Inflammatory macrophage treated with lipopolysaccharide for 4 hours (primary cell): ENCODE measurements at places on chromosomes 4 and X.

GRCh38 chrX:17547658-17548057 is 172.7 kb downstream of the NHS start:
- no peak for DNase-seq

DNA sequence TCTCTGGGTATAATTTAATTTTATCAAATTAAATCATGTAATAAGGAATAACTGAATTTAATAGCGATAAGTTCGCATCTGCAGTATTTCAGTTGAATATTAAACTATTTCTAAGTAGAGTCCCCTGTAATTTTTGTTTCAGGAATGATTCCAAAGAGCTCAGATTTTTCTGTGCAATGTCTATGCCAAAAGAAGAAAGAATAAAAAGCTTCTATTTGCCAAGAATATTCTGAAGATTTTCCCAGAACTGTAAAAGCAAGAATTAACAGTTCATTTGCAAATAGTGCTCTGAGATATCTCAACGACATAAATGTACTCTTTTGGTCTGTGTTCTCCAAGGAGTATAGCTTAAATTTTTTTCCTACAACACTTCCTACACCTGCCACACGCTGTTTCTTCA is 1242.8 kb upstream of the DIAPH2 start:
- no peak for DNase-seq

DNA sequence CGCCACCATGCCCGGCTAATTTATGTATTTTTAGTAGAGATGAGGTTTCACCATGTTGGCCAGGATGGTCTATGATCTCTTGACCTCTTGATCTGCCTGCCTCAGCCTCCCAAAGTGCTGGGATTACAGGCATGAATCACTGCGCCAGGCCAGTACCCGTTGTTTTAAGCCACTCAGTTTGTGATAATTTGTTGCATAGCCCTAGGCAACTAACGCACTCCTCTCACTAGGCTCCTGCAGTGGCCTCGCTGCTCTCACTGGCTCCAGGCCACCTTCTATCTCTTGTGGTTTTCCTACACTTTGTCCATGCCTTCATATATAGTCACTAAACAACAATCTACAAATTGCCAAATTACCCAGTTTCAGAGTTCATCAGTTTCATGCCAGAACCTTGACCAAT is 58.1 kb downstream of the DCHS2 start:
- DNase-seq: no peak

DNA sequence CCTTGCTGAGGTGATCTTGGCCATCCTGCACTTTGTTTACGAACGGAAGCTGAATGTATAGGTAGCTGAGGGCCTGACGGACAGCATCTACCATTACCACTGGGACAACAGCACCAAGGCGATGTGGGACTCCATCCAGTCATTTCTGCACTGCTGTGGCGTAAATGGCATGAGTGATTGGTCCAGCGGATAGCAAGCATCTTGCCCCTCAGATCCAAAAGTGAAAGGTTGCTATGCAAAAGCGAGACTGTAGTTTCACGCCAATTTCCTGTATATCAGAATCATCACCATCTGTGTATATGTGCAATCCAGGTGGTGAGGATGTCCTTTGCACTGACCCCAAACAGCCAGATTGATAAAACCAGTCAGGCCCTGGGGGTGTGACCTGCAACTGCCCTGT is 4.2 kb upstream of the PYURF start:
- DNase-seq: no peak

GRCh38 chrX:72057331-72057730 is 74.4 kb downstream of the RTL5 start:
- peak; percentile 14 for DNase-seq

GRCh38 chr4:149203256-149204001 is 612.2 kb downstream of the IQCM start:
- no peak for DNase-seq

- no peak for DNase-seq
Observed at GRCh38 chr4:139728840-139729239, 63.2 kb downstream of the MGST2 start.

- DNase-seq: no peak
Observed at GRCh38 chrX:44975666-44976263, 102.8 kb downstream of the KDM6A start.

DNA sequence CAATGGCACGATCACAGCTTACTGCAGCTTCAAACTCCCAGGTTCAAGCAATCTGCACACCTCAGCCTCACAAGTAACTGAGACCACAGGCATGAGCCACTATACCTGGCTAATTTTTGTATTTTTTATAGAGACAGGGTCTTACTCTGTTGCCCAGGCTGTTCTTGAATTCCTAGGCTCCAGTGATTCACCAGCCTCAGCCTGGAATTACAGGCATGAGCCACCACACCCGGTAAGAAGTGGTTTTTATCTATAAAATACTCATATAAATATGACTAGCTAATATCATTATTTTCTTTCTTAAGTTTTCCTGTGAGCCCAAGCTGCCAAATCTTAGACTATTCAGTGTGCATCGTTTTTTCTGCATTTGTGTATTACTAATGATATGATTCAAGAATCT is 4.4 kb downstream of the SCFD2 start:
- no peak for DNase-seq

DNA sequence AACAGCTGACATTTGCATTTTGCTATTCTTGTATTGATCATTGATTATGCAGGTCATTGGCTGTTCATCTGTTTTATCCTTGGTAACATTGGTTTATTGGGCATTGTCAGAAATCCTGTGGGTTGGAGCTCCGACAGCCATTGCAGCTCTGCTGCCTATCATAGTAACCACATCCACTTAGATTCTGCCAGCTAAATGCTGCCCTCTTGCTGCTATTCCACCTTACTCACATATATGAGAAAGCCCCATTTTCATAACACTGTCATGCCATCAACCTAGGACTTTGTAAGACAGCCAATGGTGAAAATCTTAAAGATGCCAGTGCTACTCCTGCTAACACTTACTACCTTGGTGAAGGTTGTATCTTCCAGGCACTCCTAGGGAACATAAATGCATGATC is 187.3 kb upstream of the CXCL13 start:
- DNase-seq: no peak

GRCh38 chr4:24995346-24995919 is 35.3 kb downstream of the LGI2 start:
- no peak for DNase-seq

DNA sequence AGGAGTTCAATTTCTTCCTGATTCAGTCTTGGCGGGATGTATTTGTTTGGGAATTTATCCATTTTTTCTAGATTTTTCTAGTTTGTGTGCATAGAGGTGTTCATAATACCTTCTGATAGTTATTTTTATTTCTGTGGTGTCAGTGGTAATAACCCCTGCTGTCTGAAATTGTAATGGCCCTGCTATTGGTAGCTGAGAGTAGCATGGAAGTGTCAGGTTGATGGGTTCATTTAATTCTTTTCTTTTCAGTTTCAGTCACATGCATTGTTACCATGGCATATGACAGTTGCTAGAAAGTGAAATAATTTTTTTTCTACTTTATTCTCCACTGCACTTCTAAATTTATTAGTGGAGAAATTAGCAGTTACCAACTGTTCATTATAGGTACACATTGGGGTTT is 20.7 kb downstream of the AR start:
- no peak for DNase-seq

- no peak for DNase-seq
Observed at GRCh38 chr4:5755679-5756078, 44.7 kb downstream of the EVC start.

- peak; percentile 15 for DNase-seq
Observed at GRCh38 chrX:102652031-102652688, 877 bp downstream of the GPRASP1 start.

DNA sequence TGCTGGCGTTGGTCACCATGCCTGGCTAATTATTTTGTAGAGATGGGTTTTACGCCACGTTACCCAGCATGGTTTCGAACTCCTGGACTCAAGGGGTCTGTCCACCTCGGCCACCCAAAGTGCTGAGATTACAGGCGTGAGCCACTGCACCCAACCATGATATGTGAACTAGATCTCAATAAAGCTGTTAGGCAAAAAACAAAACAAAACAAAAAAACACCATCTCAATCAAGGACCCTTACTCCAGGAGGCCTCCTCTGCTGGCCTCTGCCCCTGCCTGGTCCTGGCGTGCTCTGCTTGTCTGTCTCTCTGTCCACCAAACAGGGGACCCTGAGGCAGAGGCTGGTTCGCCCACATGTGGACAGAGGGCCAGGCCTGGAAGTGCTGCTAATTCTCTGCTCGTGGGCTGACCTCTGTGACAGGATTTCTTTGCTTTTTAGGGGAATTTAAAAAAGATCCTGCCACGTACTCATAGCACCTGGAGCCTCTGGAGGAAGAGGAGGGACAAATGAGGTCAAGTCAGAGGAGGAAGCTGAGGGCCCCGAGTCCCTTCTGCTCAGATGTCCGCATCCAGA is 32.7 kb upstream of the WFS1 start:
- DNase-seq: no peak

DNA sequence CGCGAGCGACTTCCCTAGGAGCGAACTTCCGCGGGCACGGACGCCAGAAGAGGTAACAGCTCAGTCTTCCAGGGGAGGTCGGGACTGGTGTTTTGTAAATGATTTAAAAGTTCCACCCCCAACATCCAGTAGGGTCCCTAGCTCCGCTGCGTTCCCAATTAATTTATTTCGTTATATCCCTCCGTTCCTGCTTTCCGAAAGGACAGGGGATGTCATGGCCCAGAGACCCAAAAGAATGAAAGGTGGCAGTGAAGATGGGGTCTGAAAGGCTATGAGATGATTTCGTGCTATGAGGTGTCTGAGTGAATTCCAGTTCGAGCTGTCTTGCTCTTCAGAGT is 373 bp upstream of the SMIM43 start:
- DNase-seq: no peak

DNA sequence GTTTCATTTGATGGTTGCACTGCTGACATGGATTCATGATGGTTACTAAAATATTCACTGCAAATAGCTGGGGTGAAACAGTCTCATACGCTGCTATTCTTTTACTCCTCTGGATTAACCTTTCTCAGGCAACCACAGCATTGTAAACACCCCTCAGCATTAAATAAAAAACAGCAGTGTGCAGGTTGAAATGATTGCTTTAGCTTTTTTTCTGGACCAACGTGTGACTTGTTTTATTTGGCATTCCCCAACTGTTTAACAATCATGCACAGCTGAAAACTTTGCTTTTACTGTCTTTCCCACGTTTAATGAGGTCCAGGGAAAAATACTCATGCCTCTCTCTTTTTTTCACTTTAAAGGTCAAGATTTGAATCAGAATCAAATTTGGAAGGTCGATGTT is 490.8 kb downstream of the RAPGEF2 start:
- no peak for DNase-seq

DNA sequence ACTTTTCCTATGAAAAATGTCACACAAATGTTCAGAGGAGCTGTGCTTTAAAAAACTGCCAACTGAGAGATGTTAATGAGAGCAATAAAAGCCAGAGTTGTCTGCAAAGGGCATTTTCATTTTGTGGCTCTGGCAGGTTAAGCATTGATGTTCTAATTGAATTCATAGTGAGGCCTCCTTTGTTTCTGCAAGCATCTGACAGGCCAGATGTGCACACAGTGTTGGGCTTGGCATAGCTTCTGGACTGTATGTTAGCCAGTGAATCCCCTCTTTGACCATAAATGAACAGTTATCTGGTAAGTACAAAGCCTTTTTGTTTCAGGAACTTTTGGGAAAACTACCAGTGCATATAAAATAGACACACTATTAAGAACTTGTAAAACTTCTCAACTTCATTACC is 81.9 kb downstream of the JADE3 start:
- no peak for DNase-seq

DNA sequence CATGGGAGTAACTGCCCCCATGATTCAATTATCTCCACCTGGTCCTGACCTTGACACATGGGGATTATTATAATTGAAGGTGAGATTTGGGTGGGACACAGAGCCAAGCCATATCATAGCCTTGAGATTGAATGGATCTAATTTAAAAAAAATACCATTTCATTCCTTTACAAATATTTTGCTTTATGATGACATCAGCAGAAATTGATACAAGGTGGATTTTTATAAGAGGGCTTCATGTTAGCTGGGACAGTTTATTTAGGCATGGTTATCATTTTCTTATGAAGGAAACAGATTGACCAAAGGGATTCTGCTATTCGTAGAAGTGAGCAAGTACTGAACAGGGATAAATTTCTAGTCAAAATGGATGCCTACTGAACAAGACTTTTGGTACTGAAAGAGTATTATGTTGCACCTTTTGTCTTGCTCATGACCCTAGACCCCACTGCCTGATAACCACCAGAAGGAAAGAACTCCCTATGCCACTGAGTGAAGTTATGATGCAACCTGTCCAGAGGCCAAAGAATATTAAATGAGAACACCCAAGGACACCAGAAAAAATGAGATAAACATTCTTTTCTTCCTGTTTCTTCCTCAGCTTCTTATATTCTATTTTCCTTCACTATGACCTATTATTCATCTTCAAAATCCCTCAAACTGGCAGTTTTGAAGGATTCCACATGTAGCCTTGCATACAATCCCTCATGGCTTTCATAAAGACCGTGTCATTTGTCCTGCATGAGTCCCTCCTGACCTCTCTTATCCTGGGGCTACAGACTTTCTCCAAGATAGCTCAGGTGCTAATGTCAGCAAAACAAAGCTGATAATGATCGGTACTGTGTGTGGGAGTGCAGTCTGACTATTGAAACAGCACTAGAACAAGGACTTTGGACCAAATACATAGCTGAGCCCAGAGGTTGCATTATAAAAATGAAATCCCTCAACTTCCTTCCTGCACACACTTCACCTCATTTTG is 118.3 kb downstream of the AFF2 start:
- DNase-seq: no peak

GRCh38 chr4:3317656-3318211 is 24.9 kb downstream of the RGS12 start:
- no peak for DNase-seq

DNA sequence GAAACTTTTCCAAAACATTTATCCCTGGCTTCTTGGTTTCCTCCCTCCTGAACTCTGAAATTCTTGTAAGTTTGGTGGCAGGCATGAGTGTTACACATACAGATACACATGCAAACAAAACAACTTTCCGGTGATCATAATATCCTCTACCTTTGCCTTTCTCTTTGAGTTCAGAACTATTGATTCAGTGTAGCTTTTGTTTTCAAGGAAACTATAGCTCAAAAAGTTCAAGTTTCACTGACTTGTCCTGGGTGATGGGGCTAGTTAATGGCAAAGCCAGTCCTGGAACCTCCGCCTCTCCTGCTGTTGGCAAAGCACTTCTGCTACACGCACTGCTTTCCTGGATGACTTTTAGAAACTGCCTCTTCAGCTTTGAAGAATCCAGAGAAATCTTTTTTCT is 177.3 kb upstream of the FAT1 start:
- no peak for DNase-seq

DNA sequence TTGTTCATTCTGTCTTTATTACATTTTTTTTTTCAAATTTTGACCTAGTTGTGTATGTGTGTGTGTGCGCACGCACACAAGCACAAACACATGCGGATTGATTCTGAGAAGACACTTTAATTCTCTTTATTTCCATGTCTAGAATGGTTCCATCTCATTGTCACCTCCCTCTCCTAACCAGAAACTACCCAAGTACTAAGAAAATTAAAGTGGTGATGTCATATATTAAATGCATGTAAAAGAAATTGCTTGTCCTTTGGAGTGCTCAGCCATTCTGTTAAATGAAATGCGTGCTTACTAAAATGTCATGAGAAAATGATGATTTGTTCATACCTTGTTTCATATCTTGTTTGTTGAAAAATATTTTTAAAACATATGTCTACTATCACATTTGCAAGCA is 1297.0 kb upstream of the TENM3 start:
- DNase-seq: no peak
